ENCODE measurements at places on chromosomes 1 and 21. TPM values are rescaled to one million over a fixed set of nuclear protein-coding genes. Genes with fewer than 3 reads are reported as not detected.

The BGLAP gene
- total RNA-seq = 1.8 TPM

- no peak for DNase-seq
Observed at GRCh38 chr1:155513300-155513916, 49.2 kb downstream of the ASH1L start.

DNA sequence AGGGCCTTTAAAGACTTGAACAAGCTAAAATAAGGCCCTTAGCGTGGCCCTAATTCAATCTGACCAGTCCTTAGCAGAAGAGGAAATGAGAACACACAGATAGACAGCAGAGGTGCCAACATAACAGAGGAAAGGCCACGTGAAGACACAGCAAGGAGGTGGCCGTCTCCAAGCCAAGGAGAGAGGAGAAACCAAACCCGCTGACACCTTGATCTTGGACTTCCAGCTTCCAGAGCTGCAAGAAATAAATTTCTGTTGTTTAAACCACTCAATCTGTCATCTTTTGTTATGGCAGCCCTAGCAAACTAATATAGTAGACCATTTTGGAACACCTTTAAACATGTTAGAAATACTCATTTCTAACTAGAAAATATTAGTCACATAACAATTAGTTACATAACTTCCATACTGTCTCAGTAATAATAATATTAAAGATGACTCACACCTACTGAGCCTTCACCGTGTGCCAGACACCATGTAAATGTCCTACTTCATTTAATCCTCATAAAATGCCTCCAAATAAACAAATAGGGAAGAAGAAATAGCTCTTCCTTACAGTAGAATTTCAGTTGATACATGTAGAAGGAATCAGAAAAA lies 47.9 kb downstream of the S1PR1 start:
- DNase-seq = no peak

The RCOR3 gene
- 40.5 TPM for total RNA-seq

The CYP4A22 gene
- not detected for total RNA-seq

DNA sequence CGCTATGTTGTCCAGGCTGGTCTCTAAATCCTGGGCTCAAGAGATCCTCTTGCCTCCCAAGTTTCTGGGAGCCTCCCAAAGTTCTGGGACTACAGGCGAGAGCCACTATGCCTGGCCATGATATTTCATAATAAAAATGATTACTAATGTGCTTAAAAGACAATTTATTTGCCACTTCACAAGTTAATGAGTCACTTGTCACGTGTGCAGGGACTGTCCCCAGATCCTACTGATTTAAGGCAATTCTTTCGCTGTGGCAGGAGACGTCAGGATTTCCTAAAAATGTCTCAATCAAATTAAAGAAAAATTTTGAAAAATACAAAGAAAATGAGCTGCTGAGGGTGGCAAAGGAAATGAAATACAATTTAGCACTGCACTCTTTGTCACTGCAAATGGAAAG lies 43.5 kb downstream of the B3GALNT2 start:
- no peak for DNase-seq

DNA sequence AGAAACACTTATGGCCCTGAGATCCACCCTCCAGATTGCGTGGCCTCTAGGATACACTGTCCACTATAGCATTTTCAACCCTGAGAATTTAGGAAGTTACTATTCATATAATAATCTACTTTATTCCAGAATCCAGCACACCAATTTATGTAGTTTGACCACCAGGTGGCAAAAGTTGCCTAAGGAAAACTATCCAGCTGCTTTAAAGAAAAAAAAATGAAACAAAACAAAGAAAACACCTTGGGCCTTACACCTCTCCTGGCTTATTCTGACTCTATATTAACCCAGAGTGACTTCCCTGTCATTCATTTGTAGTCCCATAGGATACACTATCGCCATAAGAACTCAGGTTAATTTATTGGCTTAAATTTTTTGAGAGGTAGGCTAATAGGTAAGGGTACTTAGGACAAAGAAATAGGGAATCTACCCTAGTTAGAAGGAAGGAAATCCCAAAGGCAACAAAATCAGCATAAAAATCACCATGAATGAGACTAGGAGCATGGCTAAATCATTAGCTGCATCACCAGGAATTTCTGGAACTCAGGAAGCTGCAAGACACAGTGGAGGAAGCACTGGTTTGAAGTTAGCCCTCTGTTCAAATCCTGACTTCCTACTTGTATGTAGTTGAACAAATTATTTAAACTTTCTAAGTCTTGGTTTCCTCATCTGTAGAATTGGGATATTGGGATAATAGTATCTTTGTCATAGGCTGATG lies 107.5 kb downstream of the SPAG17 start:
- DNase-seq = no peak

The E2F2 gene
- 33.5 TPM for total RNA-seq

DNA sequence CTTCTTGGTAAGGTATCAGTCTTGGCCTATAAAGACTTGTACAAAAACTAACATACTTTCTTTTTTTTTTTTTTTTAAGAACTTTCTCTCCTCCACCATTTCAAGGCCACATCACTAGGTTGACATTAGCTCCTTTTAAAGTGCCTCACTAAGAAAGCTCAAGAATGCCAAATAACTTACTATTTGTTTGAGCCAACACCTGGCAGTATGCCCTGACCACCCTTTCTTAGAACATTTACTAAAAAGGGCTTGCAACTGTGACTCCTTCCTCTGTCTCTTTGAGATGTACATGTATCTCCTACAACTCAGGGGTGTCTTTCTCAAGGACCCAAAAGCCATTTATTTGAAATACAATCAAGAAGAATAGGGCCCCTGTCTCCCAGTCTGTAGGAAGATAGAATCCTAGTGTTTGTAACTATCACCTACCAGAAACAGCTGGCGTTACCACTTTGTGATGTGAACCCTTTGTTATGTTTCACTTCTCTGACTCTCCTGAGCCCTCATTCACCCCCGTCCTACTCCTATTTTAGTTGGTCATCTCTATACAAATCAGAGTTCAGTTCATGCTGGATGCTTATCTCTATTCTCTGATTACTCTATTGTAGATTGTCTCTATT lies 12.2 kb upstream of the SAMD13 start:
- DNase-seq = no peak

- no peak for DNase-seq
Observed at GRCh38 chr1:109271458-109271857, 11.5 kb downstream of the PSRC1 start.

GRCh38 chr1:179146476-179146875 lies 64.6 kb downstream of the TOR3A start:
- DNase-seq = no peak

- no peak for DNase-seq
Observed at GRCh38 chr1:73903092-73903491, 294.9 kb downstream of the LRRIQ3 start.

- DNase-seq = no peak
Observed at GRCh38 chr1:167132301-167133010, 38.6 kb downstream of the STYXL2 start.

The PTPN7 gene
- 597 TPM for total RNA-seq

The SH2D1B gene
- 0.10 TPM for total RNA-seq

DNA sequence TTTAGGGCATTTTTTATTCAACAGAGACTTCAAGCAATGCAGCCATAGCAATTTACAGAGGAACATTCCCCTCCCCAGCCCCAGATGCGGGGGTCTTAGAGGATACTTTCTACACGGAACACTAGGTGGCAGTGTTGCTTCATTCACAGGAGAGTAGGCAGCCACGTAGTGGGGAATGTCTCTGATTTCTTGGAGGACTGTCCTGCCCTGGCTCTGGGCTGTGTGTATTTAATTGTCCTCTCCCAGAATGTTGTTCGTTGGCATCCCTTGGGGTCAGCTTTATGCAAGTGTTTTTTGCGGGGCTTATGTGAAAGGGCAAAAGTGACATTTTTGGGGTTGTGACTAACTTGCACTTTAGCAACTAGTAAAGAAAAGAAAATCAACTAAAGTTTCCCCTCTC lies 96.9 kb downstream of the PAPPA2 start:
- no peak for DNase-seq

DNA sequence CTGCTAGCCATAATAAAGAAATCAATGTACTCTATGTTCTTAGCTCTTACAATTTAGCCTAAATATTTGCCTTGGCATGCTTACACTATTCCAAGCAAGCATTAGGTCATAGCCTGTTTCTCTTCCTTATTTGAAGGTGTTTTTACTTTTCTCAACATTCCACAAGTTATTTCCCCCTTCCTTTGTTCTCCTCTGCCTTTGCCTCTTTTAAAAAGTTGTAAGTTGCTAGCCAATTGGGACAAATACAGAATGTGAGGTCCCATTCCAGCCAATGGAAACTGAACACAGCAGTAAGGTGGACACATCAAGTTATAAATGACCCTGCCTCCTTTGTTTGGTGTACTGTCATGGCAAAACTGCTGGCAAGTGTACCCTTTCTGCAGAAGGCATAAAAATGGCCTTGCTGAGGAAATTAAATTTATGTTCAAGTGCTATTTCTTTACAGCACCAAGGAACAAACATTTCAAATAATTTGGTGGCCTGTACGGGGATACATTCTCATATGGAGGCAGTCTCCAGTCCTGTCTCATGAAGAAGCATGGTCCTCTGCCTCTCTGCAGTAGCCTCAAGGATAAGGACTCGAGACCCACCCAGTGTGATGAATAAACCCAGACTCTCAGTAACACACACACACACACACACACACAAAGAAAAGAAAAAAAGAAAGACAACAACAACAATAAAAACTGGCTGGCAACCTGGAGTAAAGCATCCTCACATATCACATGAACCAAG lies 28.8 kb upstream of the FMO1 start:
- no peak for DNase-seq

GRCh38 chr1:53107570-53108322 lies 34.7 kb downstream of the SLC1A7 start:
- DNase-seq = no peak

The DCST2 gene
- 0.27 TPM for total RNA-seq

- no peak for DNase-seq
Observed at GRCh38 chr1:41682149-41682548, 197.7 kb upstream of the EDN2 start.

DNA sequence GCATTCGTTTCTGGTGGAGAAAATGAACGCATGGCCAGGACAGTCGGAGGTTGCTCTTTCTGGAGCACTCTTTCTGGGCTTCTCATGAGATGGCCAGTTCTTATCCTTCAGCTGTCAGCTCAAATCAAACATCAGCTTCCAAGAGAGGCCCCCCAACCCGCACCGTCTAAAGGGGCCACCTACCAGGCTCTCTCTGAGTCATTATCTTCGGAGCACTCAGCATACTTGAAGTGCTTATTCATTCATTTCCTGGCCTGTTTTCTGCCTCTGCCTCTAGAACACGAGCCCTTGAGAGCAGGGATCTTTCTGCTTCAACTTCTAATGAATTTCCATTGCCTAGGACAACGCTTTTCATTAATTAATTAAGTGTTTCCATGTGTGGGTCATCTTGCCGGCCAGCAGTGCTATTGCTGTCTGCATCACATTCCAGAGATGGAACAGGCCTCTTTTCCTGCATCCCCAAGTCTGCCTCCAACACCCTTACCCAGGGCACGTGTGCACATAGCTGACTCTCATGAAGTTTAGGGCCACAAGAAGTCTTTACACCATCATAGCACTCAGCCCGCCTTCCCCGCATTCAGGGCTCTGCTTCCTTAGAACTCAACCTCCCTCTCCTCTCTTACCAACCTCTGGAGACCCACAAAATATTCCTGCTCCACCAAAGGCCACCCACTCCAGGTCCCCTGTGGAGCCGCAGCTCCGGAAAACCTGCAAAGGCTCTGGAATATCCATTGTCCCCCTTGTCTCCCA lies 52.1 kb upstream of the LAPTM5 start:
- no peak for DNase-seq

- no peak for DNase-seq
Observed at GRCh38 chr1:65339866-65340468, 30.6 kb downstream of the DNAJC6 start.

The SELE gene
- not detected for total RNA-seq

DNA sequence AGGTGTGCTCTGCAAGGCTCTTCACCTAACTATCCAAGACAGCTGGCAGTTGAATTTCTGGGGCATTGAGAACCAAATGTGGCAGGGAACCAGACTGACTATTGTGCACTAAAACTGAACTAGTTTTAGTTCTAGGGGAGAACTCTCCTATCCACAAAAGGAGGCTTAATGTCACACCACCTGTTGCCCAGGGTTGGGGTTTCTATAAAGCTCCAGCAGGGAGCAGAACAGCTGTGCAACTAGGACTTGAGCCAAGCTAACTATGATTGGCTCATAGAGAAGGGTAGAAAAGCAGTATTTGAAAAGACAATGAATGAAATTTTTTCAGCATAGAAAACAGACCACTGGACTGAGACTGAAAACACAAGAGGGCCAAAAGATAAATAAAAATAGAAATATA lies 53.3 kb upstream of the FGGY start:
- no peak for DNase-seq

- no peak for DNase-seq
Observed at GRCh38 chr1:87129038-87129437, 199.6 kb upstream of the LMO4 start.

The CATSPERE gene
- total RNA-seq = 0.08 TPM
